ENCODE measurements at places on chromosomes 2 and 18. TPM values are rescaled to one million over a fixed set of nuclear protein-coding genes. Genes with fewer than 3 reads are reported as not detected.

The PDE11A gene
- total RNA-seq: 0.47 TPM

The HOXD10 gene
- 6.8 TPM for total RNA-seq

The B4GALT6 gene
- total RNA-seq: 6.2 TPM

The PLA2R1 gene
- total RNA-seq: 1.7 TPM
